ENCODE measurements at places on chromosomes 12 and 14.
A peak's percentile ranks its signal among the peaks of the same experiment; 100 is the strongest.

- no peak for DNase-seq
Observed at GRCh38 chr12:78191611-78192010, 360.9 kb downstream of the NAV3 start.

DNA sequence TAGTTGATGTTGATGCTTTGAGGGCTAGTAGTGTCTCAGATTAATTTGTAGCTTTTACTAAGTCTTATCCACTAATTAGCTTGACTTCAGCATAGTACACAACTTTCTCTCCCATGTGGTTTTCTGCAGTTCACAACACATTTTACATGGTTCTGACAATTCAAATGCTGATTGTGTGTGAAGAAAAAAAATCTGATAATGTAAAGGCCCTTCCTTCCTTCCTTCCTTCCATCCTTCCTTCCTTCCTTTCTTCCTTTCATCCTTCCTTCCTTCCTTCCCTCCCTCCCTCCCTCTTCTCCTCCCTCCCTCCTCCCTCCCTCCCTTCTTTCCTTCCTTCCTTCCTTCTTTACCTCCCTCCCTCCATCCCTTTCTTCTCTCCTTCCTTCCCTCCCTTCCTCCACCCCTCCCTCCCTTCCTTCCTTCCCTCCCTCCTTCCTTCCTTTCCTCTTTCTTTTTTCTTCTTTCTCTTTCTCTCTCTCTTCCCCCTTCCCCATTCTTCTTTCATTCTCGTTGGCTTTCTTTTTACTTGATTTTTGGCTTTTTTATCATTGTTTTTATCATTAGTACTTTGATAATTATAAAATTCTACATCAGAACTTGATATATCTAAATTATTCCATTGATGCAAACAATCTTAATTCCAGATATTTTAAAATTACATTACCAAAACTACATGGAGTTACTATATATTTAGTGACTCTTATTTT lies 1415.6 kb downstream of the LRFN5 start:
- no peak for DNase-seq

DNA sequence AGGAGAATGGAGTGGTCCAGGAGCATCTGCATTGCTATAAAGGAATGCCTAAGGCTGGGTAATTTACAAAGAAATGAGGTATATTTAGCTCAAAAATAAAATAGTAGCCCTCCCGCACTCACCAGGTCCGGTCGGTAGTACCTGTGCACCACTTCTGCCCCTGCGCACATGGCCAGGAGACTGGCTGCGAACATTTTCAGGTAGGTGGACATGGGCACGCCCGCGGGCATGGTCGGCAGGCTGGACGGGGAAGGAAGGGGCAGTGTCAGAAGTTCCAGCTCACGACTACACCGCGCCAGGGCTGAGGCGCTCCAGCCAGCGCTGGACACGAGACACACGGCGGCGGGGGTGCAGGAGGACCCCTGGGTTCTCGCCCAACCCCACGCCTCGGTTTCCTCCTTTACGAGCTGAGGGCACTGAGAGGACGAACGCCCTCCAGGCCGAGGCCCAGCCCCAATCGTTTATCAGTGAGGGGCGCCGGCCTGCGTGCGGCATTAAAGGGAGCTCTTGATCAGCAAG lies 9.1 kb upstream of the TDG start:
- DNase-seq, result no peak

DNA sequence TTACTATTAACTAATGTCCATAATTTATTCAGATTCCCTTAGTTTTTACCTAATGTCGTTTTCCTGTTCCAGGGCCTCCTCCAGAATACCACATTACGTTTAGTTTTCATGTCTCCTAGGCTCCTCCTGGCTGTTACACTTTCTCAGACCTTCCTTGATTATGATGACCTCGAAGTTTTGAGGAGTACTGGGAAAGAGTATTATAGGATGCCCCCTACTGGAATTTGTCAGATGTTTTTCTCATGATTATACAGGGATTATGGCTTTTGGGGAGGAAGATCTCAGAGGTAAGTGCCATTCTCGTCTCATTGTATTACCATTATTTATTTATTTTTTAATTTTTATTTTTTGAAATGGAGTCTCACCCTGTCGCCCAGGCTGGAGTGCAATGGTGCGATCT lies 17.7 kb upstream of the C1S start:
- DNase-seq, result peak; percentile 43

- DNase-seq, result no peak
Observed at GRCh38 chr12:94718114-94718513, 67.8 kb upstream of the TMCC3 start.

- no peak for DNase-seq
Observed at GRCh38 chr12:39755478-39755877, 135.9 kb upstream of the ABCD2 start.

GRCh38 chr12:103580026-103580425 lies 7.0 kb upstream of the STAB2 start:
- DNase-seq, result peak; percentile 44

DNA sequence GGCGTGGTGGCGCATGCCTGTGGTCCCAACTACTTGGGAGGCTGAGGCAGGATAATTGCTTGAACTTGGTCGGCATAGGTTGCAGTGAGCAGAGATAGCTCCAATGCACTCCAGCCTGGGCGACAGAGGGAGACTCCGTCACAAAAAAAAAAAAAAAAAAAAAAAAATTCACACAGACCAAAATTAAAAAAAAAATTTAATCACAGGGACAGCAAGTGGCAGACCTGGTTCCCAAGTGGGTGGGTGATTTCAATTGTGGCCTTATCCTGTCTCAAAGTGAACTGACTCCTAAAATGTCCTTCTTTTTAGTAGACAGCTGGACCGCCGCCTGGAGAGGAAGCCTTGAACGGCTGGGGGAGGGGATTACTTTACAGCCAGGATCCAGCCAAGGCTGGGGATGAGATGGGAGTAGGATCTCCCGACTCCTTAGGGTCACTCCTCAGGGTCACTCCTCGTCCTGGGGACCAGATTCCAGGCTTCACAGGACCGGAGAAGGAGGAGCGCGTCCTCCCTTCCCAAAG lies 1.5 kb upstream of the KCNH3 start:
- DNase-seq, result peak; percentile 37

GRCh38 chr12:54018468-54018984 lies 9.7 kb upstream of the HOXC6 start:
- DNase-seq, result peak; percentile 43

GRCh38 chr12:132710043-132710404 lies 618 bp upstream of the PGAM5 start:
- DNase-seq, result peak; percentile 8

GRCh38 chr12:65602610-65603295 lies 221.5 kb upstream of the HMGA2 start:
- peak; percentile 83 for DNase-seq

- DNase-seq, result no peak
Observed at GRCh38 chr14:100246809-100247428, 8.0 kb downstream of the YY1 start.

DNA sequence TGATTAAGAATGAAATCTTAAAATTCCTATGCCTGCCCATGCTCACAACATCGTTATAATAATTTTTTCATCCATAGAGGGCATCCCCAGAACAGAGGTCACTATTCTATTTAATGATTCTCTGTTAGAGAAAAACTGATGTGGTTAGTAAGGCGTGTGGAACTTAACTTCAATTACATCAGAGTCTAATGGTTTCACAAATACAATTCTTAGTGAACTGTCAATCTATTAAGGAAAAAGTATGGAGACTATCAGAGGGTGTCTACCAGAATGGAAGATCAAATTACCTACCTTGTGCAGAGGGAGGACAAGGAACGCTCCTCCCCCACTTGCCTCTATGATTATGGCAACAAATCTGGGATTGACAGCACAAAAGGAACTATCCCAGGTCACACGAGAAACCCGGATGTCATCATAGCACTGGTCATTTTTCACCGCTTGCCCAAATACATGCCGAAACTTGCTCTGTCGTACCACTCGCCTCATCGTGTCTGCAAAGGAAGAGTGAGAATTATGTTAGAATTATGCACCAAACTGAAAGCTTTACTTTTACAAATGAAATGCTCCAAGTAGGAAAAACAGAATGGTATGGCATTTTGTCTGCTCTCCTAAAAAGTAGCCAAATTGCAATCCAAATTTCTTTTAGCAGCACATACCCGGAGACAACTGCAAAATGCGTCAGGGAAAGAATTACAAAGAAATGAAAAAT lies 30.3 kb downstream of the CORO1C start:
- peak; percentile 59 for DNase-seq

- peak; percentile 35 for DNase-seq
Observed at GRCh38 chr12:460261-461230, 807 bp downstream of the B4GALNT3 start.

DNA sequence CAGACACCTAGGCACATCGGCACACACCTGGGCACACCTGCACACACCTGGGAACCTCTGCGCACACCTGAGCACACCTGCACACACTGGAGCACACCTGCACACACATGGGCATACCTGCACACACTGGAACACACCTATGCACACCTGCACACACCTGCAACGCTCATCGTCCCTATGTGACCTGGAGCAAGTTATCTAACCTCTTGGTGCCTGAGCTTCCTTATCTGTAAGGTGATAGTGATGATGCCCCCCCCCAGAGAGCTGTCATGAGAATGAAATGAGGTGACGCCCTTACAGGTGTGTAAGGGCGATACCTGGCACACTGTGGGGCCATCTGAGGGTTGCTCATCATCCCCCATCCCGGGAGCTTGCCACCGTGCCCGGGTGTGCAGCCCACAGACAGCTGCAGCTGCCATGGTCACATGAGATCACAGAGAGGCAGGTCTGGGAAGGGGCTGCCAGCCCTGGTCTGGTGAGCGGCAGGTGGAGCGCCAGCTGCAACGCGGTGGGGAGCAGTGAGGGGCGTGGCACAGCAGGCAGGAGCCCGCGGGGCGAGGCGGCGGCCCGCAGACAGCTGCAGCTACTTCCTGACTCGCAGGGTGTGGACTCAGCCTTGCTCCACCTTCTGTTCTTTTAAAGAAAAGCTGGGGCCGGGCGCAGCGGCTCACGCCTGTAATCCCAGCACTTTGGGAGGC lies 59.9 kb upstream of the FBRSL1 start:
- no peak for DNase-seq

DNA sequence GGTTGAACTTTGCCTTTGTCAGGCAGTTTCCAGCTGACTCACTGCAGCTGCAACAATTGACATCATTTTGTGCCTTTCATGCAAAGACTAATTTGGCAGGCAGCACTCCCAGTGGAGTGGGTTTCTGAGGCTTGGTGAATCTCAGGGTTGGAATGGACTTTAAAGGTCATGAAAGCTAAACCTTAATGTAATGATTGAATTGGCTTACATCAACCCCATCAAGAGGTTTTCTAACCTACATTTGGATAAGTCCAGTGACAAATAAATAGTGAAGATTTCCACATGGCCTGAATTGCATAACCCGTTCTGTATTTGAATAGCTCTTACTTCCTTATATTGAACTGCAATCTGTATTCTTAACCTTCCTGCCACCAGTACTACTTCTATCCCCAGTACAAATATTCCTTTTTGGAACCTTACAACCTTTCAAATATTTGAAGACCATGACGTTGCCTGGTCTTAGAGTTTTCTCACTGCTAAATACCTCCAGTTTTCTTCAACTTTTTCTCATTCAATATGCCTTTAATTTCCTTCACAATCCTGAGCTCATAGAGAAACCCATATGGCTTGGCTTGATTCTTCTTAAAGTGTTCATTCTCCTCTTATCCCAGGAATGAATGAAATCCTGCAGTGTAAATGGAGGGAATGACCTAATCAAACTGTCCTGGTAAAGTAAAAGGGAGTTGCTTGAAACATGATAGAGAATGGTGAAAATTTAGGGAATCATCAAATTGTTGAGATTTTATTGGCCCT lies 168.1 kb upstream of the NOVA1 start:
- peak; percentile 70 for DNase-seq

Data from lung (tissue), 17 donors.